Stimulated activated CD8-positive, alpha-beta memory T cell treated with anti-CD3 and anti-CD28 coated beads, Interleukin-7, amount 100 ng/mL, for 1 hour (primary cell): ENCODE measurements at places on chromosomes 11 and 22.
A peak's percentile ranks its signal among the peaks of the same experiment; 100 is the strongest.

DNA sequence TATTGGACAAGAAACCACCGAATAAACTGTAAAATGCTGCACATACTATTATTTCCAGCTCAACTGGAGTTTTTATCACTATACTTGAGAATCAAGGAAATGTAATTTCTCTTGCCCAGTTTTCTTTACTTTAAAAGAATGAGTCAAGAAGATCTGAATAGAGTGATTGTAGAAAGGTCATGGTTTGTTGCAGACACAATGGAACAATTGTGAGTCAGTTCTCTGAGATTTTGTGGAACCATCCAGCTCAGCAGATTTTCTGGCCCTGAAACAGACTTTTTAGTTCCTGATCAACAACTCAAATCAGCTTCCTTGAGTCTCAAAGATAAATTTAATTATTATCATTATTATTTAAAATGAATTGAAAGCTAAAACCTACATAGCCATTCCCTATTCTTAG lies 1.3 kb downstream of the TCN1 start:
- no peak for DNase-seq

- DNase-seq, result no peak
These were observed 8.7 kb upstream of the LAYN start for GRCh38 chr11:111531687-111532364.

DNA sequence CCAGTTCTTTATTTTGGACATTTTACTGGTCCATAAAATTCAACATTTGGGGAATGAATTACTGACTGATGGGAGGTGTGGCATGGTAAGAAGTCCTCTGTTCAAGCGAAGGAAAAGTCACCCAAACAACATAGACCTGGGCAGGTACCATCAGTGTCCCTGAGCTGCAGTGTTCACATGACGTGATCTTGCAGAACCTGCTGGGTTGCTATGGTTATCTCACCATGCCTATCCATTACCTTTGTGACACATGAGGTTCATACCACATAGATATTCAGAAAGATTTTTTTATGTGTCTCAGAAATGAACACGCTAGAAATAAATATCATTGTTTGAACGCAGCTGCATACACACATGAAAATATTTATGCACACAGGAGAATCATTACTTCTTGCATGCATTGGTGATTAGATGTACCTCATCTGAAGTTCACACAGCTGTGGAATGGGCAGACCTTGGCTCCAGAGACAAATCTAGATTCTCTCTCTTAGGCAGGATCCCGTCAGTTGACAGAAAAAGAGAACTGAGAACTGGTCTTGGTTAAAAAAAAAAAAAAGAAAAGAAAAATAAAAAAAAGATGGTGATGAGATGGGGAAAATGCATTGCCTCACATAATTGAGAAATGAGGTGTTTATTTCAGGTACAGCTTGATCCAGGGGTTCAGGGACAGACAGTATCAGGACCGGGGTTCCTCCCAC lies 21.4 kb upstream of the RCN1 start:
- no peak for DNase-seq

DNA sequence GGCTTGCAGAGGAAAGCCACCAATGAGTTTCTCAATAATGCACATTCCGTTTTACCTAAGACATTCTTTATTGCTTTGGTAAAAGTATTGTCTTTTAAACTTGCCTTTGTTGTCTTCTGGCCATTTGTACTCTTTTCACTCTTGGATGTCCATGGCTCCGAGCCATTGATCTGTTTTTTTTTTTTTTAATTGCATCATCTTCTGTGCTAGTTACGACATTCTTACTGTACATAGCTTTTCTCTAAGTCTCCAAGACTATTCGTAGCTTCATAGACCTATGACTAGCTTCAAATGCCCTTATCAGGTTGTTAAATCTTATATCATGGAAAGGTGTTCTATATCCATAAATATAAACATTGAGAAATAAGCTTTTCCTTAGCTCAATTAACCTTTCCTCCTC lies 1522.6 kb downstream of the FAM181B start:
- DNase-seq, result no peak

GRCh38 chr11:85961130-85961529 lies 105.9 kb downstream of the CCDC83 start:
- DNase-seq, result no peak

- no peak for DNase-seq
These were observed 718 bp downstream of the CHKA start for GRCh38 chr11:68120273-68121066.

DNA sequence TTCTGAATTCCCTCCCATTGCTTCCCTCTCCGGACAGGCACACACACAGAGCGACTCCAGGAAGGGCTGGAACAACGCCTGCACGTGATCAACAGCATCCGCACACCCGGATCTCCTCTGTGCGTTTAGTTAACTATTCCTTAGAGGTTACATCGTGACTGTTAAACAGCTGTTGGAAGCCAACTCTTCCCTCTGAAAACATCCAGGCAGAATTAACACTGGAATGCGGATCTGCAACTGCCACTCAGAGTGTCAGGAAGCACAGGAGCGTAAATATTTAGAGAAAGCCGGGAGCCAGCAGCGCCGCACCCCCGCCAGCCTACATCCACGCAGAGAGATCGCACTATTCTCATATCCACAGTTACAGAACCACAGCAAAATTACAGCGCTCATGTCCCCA lies 46.2 kb downstream of the SHANK2 start:
- no peak for DNase-seq

DNA sequence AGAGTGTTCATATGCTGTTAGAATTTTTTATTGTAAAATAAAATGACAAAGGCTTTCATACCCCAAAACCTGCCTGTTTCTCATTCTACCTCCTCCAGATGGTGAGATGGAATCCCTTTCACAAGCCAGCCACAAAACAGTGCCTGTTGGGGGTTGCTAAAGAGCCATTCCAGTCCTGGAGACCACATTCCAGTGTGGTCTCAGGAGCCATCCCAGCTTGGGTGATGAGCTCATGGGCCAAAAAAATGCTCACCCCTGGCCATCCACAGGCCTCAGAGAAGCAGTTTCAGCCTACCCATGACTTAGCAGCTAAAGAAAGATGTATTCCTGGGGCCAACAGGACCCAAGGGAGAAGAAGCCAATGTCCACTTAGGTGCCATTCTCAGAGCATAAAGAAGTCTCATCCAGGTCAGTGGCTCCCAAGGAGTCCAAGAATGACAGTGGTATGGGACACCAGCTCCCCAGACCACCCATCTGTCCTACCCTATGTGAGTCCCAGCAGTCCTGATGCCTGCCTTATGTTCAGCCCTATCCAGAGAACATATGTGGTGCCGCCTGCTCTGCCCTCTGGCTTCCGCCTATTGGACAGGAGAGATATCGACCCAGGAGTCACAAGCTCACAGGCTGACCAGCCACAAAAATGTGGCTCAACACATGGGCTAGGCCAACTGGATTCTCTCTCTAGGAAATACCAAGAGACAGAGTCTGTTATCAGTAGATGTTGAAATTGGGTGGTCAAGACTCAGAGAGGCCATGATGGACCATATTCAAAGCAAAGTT lies 26.4 kb downstream of the C11orf91 start:
- DNase-seq, result no peak

DNA sequence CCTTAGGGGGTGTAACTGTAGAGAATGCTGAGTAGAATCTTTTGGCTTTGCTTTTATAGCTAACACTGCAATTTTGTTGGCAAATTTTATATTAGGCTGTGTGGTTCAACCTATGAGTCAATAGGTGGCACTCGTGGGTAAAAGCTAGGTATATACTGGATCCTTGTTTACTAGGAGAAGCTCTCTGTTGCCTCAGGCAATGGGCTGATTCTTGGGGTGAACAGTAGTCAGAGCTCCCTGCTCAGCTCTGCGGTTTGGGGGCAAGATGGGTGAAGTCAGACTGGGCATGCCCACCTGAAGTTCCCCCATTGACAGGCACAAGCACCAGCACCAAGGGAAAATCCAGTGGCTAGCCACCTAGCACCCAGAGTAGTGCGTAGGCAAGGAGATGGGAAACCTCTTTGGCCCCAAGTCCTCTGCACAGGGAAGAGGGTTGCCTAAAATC lies 238.7 kb downstream of the FAM181B start:
- no peak for DNase-seq

DNA sequence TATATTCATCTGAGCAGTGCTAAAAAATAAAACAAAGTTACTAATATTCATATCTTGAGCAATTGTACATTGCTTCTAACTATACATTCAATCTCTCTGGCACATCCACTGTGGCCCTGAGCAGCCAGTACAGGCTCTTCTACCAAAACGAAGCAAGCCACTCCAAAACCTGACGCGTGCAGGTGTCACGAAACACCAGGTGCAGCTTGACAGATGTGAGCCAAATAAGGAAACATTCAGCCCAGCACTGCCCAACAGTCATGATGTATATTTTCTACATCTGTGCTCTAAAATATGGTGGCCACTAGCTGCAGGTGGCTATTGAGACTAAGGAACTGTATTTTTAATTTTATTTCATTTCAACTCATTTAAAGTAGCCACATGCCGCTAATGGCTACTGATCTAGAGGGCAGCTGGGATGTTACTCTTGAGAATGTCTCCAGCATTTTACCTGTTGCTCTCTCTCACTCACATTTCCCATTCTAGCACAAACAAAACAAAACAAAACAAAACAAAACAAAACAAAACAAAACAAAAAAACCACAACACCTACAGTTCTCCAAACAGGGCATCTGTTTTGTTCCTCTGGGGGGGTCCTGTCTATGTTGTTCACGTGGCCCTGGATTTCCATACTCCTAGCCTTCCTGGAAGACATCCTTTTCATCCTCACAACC lies 77.7 kb downstream of the LARGE1 start:
- DNase-seq, result no peak

DNA sequence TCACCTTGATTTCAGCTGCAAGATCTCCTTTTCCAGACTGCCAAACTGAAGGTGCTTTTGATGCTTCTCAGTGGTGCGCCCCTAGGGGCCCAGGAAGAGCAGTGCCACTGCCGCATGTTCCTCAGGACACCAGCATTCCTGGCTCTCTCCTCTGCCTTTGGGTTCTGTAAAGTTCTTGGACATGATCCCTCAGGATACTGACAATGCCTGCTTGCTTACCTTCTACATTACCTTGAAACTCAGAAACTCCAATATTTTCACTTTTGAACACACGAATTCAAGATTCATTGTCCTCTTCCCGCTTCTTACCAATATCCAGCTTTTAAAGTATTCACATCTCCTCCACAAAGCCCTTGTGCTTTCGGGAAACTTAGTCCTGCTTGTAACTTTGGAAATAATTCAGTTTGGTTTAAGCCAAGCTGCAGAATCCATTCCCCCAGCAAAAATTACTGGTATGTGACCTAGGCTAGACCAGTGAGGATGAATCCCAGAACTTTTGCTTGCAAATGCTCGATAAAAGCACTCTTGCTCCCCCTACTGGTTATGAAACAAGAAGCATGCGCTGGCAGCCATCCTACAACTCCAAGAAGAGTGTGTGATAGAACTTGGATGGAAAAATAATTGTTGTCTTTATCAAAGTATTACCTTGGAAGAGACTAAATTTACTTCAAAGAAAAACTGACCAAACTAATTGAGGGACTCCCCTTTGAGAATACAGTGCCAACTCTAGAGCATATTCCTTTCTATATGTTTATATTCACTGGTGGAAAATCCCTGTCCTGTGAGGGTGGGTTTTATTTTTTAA lies 16.5 kb upstream of the OR5B21 start:
- peak; percentile 12 for DNase-seq

- DNase-seq, result no peak
These were observed 17.6 kb upstream of the MAPK11 start for GRCh38 chr22:50287731-50288130.

DNA sequence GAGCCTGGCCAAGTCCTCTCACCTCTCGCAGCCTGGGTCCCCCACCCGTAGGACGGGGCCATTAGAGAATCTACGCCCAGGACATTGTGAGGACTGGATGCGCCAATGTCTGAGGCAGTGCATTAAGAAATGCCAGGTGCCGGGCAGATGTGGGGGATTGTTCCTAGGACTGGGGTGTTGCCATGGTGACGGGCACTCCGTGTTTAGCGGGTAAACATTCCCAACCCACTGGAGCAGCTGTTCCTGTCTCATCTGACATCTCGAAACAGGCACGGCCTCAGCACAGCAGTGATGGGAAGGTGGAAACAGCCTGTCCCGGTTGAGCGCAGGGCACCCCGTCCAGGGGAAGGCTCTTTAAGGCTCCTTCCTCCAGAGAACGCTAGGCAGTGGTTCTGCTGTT lies 99.6 kb upstream of the RTL6 start:
- no peak for DNase-seq

DNA sequence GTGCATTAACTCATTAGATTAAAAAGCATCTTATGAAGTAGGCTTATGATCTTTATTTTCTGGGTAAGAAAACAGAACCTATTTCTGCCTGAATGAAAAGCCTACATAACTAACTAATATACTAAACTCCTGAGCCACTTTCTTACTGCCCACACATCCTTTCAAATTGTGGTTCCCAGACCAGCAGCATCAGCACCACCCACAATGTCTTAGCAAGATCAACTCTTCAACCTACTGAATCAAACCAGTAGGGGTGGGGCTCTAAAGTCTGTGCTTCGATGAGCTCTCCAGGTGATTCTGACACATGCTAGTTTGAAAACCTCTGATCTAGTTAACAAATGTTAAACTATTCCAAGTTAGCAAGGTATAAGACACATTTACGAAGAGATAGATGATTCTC lies 462.4 kb downstream of the DLG2 start:
- DNase-seq, result no peak

DNA sequence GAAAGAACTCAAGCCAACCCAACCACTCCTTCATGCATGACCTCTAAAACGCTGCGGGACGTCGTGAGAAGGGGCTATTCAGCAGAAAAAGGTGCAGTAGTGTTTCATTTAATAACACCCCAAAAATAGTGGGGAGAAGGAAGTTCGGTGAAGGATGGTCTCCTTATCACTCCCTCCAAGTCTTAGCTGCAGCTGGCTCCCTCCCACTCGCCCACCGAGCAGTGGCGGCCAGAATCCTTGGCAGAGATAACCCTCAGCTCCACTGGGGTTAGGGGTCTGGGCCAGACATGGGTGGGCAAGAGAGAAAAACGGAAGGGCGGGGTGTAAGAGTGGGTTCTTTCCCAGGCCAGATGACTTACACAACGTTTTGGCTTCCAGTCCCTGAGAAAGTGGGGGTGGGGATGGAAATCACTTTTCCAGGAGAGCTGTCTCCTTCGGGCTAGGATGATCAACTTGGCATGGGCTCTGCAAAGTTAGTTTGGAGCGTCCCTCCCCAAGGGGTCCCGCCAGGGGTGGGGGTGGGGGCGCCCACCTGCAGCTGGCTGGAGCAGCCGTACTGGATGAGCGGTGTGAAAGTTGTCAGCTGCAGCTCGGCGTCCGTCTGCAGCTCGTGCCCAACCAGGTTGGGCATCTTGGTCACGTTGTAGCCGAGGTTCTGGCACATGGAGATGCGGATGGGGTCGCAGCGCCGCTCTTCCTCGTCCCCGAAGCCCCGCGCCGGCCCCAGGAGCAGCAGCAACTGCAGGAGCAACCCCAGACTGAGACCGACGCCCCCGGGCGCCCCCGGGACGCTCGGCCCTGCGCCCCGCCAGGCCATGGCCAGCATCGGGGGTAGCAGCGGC lies 705 bp downstream of the FZD4 start:
- no peak for DNase-seq

GRCh38 chr22:29727131-29727523 lies 7.3 kb downstream of the CABP7 start:
- no peak for DNase-seq

GRCh38 chr11:130022799-130023198 lies 20.2 kb upstream of the PRDM10 start:
- DNase-seq, result no peak

- no peak for DNase-seq
These were observed 134.1 kb downstream of the NAV2 start for GRCh38 chr11:19846654-19847305.

- no peak for DNase-seq
These were observed 31.6 kb downstream of the OR10A6 start for GRCh38 chr11:7899418-7899817.
